ENCODE measurements at places on chromosomes 2 and 18.

GRCh38 chr2:156115338-156115737 is 217.2 kb downstream of the NR4A2 start:
- DNase-seq = no peak

GRCh38 chr2:18548621-18549020 is 11.8 kb downstream of the RDH14 start:
- DNase-seq = no peak

DNA sequence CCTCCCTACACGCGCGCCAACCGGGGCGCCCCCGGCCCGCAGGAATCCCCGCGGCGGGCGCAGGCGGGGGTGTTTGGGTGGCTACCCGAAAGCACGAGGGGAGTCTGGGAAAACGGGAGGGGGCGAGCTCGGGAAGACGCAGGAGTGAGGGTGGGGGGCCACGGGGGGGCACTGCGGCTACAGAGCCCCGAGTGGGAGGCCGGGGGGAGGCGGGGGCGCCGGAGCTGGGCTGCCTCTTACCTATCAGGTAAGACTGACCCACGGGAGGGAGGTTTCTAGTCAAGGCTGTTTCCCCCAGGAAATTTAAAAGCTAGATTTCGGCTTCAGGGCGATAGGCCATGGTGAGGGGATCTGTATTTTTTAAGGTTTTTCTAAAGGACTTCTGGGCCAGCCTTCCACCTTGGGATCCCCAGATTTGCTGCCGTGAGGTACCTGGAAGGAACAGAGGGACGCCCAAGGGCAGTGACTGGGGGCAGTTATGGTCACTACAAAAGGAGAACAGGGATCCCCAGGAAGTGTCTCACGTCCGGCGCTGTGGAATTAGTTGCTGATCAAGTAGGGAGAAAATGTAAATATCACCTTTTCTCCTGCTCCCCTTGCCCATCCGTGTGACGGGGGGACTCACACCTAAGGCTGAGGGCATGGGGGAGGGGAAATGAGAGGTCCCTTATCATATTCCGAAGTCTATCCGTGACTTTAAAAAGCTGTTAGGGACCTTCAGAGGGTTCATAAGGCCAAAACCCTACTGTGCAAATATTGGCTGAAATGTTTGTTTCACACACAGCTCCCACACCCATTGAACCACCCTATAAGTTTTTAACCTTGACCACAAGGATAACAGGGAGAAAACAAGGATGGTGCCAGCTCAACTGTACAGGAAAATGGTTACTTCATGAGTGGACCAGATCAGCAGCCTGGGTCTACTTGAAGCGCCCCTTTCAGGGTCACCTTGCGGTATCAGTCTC is 638 bp upstream of the IRS1 start:
- DNase-seq = no peak

- no peak for DNase-seq
Observed at GRCh38 chr18:77161383-77161782, 28.8 kb upstream of the MBP start.

DNA sequence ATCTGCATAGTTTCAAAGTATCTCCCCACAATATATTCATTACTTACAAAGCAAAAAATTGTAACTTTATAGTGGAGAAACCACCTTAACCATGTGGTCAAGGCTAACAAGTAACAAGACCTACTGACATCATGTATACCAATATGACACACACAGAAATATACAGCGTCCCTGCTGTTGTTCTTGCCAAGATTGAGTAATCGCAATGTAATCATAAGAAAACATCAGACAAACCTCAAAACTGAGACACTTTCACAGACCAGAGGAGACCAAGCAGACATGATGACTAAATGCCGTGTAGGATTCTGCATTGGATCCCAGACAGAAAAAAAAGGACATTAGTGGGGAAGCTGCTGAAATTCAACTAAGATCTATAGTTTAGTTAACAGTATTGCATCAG is 123.0 kb downstream of the ACAA2 start:
- no peak for DNase-seq

DNA sequence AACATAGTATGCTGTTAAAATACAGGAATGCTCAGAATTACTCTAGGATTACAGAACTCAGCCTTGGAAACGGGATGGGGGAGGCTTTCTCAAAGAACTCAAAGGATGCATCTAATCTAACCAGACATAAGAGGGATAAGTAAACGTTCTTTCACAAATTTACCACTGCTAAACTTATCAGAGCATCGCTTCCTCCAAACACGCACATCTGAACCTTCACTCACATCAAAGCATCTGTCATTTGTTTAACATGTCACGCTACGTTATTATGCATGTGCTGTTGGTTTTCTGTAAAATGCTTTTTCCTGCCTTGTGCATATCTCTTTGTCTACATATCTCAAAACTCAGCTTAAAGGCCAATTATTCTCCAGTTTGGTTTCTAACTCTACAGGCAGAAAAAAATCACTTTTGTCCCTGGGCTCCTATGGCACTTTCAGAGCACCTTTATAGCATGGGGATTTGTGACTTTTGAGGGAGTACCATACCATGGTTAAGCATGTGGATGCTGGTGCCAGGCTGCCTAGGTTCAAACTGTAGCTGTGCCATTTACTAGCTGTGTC is 106.7 kb upstream of the FSHR start:
- DNase-seq = no peak

Data from stimulated activated CD8-positive, alpha-beta memory T cell treated with anti-CD3 and anti-CD28 coated beads, Interleukin-15, amount 100 ng/mL, for 24 hours (primary cell).